ENCODE measurements at places on chromosomes 12 and 14.

DNA sequence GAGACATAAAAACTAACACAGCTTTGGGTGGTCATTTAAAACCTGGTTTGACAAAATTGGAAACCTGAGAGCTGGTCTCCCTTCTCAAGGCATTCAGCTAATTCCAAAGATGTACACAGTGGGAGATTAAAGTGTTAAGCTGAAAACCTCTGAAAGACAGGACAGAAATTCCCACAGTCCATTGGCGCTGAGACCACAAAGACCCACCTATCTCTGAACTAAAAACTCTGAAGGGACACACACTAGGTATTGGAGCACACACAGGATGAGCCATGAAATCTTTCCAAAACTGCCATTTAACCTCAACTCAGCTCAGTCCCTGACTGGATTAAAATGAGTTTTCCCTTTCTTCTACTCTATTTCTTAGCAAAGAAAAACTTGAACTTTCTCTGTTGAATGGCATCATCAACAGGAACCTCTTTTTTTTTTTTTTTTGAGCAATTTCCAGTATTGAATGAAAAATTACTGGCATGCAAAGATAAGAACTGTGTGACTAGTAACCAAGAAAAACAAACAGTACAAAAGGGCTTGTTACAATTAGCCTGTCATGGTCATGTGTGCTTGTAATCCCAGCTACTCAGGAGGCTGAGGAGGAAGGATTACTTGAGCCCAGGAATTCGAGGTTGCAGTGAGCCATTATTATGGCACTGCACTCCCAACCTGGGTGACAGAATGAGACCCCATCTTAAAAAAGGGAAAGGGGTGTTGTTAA is 82.4 kb downstream of the IPO8 start:
- peak; percentile 61 for DNase-seq

- DNase-seq: no peak
Observed at GRCh38 chr12:121831571-121832245, 27.0 kb downstream of the HPD start.

GRCh38 chr12:9796346-9796745 is 30.9 kb upstream of the KLRF1 start:
- no peak for DNase-seq

GRCh38 chr14:36997843-36998242 is 174.6 kb downstream of the SLC25A21 start:
- DNase-seq: peak; percentile 35

DNA sequence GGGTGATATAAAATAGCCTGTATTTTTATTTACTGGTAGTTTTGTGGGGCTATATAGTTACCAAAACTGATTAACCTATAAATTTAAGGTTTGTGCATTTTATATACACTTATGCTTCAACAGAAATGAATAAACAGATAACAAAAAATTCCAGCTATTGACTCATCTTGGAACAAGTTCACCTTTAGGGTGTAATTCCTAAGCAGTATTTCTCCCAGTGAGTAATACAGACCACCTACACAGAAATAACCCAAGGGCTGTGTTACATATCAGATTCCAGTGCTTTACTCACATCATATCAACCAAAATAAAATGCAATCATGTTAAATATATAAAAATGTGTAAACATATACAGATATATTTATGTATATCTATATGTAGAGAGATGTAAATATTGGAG is 345.6 kb downstream of the ADAMTS20 start:
- peak; percentile 13 for DNase-seq

DNA sequence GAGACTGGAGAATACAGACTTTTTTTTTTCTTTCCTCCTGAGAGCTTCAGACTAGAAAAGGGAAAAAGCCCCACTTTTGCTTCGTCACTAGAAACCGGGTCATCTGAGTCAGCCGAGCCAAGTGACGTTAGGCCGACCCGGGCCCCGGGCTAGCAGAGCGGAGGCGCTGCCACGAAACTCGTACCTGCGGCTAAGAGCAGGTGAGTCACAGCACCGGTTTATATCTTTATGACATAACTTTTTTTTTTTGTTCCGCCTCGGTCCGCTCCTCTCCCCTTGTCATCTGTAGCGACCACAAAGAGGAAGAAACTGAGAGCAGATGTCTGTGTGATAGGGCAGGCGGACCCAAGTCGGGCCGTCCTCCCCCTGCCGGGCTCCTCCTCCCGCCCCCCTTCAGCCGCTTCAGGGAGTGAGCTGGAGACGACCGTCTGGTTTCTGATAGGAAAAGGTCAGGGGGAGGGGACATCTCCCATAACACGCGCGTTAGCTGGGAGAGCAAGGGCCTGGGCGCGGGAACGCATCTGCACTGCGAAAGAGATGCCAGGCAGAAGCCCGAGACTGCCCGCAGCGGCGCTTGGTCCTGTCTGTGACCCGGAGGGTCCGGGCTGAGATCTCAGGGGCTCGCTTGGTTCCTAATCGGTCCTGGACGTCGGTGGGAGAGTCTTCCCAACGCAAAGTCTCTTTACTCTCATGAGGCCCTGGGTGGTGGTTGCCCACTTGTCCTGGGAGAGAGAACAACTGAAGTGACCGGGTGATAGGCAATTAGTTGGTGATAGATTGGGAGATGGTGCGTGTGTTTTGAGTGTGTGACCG is 586 bp downstream of the TTC6 start:
- DNase-seq: peak; percentile 16

DNA sequence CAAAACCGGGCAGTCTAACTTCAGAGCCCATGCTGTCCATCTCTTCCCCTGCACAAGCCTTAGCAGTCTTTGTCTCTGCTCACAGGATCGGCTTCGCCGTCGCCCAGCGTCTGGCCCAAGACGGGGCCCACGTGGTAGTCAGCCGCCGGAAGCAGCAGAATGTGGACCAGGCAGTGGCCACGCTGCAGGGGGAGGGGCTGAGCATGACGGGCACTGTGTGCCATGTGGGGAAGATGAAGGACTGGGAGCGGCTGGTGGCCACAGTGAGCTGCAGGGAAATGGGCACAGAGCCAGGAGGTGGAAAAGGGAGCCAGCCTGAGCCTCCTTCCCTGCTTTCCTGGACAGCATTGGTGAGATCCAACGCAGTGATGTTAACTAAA is 14.2 kb upstream of the CARMIL3 start:
- no peak for DNase-seq

DNA sequence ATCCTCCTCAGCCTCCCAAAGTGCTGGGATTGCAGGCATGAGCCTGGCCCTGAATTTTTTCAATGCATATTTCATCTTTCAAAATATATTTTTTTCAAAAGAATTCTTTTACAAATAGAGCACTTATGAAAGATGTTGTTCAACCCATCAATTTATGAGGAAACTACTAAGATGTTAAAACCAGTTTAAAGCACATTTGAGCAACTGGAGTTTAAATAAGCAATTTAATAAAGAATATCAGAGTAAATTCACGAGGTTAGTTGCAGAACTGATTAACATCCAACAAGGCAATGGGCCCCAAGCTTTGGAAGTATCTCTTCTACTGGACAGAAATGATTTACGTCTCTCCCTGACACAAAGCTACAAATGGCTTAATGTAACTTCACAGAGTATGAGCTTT is 23.3 kb downstream of the GLT1D1 start:
- DNase-seq: no peak

DNA sequence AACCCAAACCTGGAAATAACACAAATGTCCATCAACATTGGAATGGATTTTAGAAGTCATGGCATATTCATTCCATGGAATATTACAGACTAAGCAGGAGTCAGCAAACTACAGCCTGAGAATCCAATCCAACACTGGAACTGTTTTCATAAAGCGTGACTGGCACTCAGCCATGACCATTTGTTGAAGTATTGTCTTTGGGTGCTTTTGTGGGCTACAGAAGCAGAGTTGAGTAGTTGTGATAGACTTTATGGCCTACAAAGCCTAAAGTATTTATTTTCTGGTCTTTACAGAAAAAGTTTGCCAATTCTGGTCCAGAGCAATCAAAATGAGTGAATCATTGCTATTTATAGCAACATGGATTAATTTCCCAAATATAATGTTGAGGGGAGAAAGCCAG is 34.5 kb upstream of the FRS2 start:
- DNase-seq: peak; percentile 67

- no peak for DNase-seq
Observed at GRCh38 chr12:113724794-113725556, 241.2 kb downstream of the RBM19 start.

- no peak for DNase-seq
Observed at GRCh38 chr12:106794369-106794768, 19.9 kb downstream of the RIC8B start.

DNA sequence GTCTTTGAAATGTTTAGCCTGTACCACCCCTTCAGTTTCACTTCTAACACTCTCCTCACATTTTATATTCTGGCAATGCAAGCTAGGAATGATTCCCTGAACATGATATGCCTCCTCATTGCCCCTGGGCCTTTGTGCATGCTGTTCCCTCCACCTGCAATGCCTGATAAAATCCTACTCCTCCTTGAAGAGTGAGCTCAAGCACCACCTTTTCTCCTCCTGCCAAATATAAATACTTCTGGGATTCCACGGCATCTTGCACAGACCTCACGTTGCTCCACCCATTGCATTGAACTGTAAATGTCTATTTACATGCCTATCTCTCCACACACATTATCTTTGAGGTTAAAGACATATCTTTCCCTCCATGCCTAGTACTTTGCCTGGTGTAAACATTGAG is 21.1 kb downstream of the NKX2-1 start:
- no peak for DNase-seq

DNA sequence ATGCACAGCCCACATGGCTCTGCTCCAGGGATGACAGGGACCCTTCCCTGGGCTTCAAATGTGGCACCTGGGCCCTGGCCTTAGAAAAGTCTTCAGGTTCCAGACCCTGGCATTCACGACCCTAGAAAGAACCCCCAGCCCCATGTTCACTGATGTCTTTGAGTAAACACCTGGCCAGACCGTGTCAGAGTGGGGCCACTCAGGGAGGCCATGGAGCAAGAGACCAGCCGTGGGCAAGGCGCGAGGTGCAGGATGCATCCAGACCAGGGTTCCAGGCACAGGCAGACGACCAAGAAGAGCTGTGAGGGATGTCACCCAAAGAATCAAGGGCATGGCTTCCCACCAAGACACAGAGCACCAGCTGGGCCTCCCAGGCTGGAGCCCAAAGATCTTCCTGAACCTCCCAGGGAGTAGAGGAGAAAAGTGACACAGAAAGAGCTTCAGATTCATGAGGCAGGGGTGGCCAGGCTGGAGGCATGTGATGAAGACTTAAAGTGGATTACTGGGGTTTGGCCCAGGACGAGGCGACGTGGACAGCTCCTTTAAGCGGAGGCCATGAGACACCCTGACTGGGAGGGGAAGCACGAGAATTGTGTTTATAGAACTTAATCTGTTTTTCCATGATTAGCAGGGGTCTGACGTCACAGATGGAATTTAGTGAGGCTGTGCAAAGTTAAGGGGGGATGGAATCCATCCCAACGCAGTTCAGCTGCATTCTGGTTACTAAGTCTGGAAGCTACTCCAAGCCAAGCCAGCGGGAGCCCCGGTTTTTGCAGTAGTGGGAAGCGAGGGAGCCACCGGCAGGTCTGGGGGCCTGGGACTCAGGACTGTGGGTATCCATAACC is 61.6 kb downstream of the ARL6IP4 start:
- peak; percentile 77 for DNase-seq

DNA sequence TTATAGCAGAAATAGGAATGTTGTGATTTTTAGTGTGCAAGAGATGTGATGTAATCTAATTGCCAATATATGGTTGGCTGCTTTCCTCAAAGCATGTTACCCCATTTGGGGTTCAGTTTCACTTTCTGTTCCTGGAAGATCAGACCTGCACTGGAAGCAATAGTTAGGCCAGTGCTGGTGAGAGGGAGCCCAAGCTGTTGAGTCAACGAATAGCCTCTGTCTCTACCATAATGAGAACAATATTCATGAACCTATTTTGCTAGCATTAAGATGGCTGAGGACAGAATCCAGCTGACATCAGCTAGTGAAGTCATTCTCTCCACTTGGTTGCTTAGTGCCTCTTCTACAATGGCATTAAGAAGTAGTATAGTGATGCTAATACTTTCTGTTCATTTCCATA is 379.9 kb upstream of the DCN start:
- no peak for DNase-seq

- no peak for DNase-seq
Observed at GRCh38 chr12:120654656-120655055, 14.2 kb downstream of the CABP1 start.

DNA sequence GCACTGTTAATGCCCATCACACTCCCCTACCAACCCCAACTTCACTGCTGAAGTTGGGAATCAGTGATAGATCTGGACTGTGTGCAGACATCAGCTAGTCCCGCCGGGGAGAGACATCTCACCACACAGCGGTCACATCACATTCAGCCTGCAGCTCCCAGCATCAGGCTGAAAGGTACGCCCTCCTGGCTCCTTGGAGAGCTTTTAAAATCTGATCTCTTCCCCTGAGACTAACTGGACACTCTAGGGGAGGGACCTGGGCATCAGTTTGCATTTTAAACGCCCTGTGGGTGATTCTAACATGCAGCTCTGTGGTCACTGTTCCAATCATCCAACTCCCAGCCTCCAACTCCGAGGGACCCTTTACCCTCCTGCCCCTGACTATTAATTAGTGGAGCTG is 58.4 kb downstream of the CCDC85C start:
- no peak for DNase-seq

DNA sequence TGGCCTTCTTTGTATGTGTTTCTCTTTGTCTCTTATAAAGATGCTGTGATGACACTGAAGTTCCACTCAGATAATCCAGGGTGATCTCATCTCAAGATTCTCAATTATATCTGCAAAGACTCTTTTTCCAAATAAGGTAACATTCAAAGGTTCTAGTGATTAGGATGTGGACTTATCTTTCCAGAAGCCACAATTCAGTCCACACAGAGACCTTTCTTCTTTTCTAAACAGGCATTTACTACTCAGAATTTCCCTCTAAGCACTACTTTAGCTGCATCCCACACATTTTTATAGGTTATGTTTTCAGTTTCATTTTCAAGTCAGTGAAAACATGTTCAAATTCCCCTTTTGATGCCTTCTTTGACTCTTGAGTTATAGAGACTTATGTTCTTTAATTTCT is 9.0 kb upstream of the NKX2-1 start:
- no peak for DNase-seq

DNA sequence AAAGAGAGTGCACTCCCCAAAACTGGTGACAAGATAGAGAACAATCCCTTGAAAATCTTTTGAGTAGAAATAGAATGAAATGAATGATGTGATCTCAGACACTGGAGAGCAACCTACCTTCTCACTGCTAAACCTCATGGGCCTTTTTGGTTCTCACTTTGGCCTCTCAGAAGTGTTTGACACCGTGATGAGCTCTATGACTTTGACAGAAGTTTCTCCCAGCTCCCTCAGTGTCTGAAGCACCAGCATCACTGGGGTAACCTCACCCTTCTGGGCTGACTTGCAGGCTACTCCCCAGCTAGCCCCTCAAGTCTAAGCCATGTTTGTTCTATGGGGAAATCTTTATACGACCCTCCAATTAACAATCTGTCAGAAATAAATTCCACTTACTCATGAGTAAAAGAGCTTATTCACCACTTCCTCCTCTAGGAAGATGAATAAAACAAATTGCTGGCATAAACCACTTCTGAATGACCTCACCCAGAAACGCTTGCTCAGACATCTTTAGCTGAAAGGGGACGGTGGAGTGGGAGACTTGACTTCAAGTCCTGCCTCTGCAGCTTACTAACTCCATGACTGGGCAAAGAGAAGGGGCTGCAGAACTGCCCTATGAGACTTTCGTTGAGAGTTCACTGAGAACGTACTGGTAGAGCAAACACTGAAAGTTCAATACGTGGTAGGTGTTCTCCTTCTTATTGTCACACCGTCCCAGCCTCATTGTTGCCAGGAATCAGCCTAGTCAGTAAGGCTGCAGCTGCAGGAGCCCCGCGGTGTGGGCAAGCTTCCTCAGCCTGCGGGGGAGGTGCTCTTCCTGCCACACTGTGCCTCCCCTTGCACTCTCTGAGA is 46.5 kb downstream of the ST8SIA1 start:
- DNase-seq: peak; percentile 66

- DNase-seq: no peak
Observed at GRCh38 chr14:74863274-74863673, 12.7 kb downstream of the PROX2 start.

GRCh38 chr12:26264215-26264838 is 69.0 kb downstream of the SSPN start:
- peak; percentile 14 for DNase-seq

Measured in EH (cell line).